ENCODE measurements at places on chromosomes 11 and 22.

DNA sequence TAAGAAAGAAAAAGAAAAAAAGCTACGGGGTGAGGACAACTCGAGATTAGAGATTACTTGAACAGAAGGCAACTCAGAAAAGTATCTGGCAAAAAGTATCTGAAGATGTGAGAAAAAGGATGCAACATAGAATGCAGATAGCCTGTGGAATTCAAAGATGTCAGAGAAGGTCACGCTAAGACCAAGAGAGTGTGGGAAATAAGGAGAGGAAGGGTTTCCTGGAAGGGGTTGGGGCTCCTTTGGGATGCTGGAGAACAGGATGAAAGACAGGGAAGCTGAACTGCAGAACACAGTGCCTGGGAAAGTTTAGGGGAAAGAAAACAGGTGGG lies 1.2 kb downstream of the GUCY1A2 start:
- DNase-seq, result no peak

- no peak for DNase-seq
Observed at GRCh38 chr11:44575288-44575672, 9.8 kb downstream of the CD82 start.

DNA sequence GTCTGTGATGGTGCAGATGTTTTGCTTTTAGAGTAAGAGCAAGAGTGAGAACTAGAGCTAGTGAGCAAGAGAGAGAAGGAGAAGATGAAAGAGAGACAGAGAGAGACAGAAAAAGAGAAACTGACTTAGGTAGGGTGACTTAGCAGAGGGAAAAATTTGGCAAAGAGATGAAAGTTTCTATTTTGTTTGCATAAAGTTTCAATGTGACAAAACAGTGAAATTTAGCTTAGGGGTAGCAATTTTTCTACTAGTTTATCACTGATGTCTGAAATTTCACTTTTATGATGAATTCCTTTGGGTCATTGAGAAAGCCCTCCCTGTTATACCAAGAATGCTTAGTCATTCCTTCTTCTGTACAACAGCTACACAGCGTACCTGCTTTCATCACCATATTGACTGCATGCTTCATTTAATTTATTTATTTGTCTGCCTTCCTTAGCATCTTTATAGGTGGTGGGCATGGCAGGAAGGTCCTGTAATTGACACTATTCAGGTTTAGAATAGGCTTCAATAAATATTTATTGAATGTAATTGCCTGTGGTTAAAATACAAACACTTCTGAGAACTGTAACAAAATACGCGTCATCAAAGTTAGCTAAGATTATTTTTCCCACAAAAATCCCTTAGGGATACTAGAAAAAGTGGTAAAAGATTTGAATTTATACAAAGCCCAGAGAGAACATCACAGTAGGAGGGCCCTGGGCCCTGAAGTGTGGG lies 19.9 kb upstream of the CTSC start:
- DNase-seq, result no peak

DNA sequence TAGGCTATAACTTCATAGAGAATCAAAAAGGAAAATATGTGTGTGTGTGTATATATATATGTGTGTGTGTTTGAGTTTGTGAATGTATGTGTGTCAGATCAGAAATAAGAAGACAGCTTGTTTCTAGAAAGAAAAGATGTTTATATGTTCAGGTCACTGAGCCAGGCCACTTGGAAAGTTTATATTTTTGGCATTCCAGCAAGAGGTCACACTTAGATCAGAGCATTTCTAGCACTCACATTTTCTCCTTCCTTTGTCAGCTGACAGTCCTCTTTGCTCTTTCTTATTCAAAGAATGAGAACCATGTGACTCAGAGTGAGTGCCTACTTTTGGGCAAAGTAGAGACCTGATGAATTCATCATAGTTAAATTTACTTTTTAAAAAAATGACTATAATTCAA lies 22.9 kb downstream of the RAB38 start:
- DNase-seq, result no peak

GRCh38 chr22:27576413-27576812 lies 225.1 kb downstream of the MN1 start:
- DNase-seq, result no peak

DNA sequence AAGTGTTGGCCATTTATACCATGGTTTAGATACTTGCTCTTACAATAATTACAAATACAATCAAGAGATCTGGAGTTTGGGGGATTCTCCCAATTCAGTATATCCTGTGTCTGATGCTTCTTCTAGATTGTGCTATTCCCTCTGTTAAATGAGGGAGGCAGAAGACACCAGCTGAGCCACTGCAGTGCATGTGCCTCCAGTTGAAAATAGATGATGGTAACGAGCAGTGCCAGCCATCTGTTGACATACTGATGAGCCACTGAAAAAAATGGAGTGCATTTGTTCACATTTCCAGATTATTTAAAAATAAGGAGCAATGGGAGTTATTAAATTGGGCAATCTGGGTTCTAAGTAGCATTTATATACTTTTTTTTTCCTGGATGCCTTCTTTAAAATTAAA lies 1428.0 kb upstream of the TENM4 start:
- no peak for DNase-seq

- no peak for DNase-seq
Observed at GRCh38 chr11:118859973-118860372, 23.7 kb upstream of the CXCR5 start.

DNA sequence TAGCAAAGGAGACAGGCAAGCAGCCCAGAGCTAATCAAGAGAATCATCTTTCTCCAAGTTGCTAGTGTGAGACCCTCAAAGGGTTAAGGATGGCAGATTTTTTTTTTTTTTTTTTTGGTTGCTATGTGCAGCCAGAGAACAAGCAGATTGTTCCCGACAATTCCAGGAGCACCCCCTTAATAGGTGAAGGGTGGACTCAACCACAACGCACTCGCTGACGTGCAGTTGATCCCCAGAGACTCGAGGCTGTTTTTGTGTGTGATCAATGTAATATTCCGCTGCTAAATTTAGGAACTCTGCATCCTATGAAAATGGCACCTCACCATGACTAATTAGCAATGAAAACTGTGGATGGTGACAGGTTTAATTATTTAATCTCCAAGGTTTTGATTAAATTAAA lies 789.0 kb downstream of the KCNA4 start:
- no peak for DNase-seq

DNA sequence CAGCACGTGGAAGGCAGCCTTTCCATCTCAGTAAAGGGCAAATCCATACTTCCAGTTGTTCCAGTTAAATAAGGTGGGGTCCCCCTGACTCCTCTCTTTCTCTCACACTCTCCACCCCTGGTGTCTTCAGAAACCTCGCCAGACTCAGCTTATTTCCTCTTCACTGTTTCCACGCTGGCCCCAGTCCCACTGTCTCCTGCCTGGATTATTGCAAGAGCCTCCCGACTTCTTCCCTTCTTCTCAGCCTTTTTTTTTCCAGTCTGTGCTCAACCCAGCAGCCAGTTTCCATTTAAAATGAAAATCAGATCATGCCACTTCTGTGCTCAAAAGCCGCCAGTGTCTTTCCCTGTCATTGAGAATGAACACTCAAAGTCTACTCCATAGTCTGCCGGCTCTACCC lies 131.4 kb downstream of the PKNOX2 start:
- DNase-seq, result no peak

DNA sequence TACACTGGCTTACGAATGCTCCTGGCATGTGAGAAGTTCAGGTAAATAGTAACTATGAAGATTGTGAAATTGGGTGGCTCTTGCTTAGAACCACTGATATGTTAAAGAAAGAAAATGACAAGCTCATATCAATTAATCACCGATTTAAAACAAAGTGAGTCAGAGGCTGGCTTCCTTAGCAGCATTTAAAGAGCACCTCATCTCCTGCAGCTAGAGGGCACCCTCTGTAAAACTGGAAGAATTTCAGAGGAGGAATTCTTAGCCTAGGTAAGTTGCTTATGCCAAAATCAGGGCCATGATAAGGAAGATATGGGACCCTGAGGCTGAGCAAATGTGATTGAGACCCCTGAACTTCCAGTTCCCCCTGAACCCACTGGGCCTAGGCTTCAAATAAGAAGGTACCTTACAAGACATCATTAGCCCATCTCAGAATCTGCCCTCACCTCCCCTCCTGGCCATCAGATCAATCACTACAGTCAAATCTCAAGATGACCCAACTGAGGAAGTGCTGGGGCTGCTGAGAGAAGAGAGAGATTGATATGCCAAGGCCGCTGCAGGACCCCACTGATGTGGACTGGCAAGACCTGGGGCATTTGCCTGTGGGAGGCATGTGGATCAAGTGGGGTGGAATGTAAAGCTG lies 8.6 kb upstream of the CD3E start:
- no peak for DNase-seq

Measured in activated T-helper 1 cell treated with Interleukin-2 at 50 U/mL for 16 hours (primary cell).